CD4-positive, alpha-beta T cell treated with Interleukin-4 for 1 hour (primary cell): ENCODE measurements at places on chromosomes 4 and X.
A peak's percentile ranks its signal among the peaks of the same experiment; 100 is the strongest.

- no peak for DNase-seq
Measured at GRCh38 chrX:100654261-100654660, 10.3 kb downstream of the SRPX2 start.

GRCh38 chr4:147984065-147984777 lies 252.3 kb downstream of the ARHGAP10 start:
- DNase-seq, result no peak

DNA sequence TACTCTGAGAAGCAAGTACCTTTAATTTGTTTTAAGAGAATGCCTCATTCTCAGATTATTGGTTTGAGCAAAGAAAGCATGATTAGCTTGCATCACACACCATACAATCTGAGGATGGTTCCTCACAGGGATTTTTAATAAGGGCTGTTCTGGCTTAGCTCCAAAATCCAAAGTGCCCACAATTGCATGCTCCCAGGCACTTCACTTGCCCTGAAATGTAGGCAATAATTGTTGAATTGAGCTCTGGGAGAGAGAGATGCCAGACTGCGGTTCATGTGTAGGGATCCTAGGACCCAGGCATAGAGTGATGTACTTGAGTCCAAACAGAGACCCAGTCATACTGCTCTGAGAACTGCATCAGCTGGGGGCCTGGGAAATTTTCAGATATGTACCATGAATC lies 358.4 kb upstream of the CXorf51B start:
- no peak for DNase-seq

DNA sequence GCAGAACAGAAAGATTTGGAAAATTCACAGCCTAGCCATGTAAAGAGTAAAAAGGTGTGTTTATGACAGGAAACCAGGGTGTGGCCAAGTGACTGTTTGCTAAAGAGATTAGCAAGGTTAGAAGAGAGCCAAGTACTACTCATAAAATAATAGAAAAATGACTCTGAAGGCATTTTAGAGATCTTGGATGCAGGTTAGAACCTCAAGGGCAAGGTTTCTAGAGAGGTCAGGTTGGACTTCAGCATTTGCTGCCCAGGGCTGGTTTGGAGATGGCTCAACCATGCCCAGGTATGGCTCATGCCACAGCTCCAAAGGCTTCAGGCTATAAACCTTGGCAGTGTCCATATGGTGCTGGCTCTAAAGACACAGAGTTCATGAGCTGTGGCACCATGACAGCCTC lies 40.6 kb upstream of the ADGRA3 start:
- DNase-seq, result no peak

DNA sequence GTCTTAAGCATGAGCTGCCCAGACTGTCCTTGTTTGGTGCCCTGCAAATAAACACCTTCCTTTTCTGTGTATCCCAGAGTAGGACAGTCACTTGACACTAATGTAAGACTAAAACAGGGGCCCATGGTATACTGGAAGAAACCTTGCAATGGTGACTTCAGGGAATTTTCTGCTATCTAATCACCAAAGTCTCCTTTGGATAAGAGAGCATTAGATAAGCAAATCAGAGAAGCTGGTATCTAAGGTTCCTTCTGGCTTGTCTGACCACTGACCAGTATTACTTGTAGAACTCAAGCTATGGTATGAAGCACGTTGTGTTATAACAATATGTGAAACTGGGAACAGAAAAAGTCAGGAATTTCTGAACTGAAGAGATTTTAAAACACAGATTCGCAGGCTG lies 173.9 kb downstream of the COL25A1 start:
- DNase-seq, result no peak

- no peak for DNase-seq
Measured at GRCh38 chr4:38323141-38323641, 340.8 kb upstream of the KLF3 start.

- no peak for DNase-seq
Measured at GRCh38 chr4:128338634-128339355, 51.2 kb upstream of the PGRMC2 start.

DNA sequence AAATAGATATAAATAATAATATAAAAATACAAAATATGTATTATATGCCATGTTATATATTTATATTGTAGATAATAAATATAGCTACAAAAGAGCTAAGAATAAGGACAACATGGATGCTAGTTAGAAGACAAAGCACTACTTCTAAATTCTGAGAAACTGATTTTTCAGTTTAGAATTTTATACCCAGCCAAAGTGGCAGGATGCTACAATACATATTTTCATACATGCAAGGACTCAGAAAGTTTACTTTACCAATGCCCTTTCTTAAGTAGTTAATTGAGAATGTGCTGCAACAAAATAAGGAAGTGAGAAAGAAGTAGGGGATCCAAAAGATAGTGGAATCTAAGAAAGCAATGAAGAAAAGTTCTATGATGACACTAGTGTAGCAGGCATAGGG lies 64.5 kb downstream of the PDE5A start:
- no peak for DNase-seq

GRCh38 chrX:17606231-17606630 lies 131.1 kb upstream of the SCML1 start:
- DNase-seq, result no peak

GRCh38 chr4:98470831-98471230 lies 187.6 kb downstream of the TSPAN5 start:
- no peak for DNase-seq

DNA sequence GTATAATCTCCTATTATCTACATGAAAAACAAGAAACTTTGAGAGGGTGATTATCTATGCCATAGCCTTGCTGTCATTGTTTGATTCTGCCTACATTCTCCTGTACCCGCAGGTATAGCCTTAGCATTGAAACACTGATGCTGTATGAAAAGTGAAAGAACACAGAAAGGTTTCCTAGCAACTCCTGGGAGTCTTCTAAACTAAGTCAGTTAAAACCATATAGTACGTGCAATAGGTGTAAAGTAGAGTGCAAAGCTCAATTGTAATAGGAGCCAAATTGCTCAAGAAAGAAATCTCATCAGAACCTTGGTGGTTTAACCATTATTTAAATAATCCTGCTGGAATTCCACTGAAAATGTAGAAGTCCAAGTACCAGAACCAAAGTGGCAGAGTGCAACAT lies 489.7 kb downstream of the PCDH10 start:
- no peak for DNase-seq

DNA sequence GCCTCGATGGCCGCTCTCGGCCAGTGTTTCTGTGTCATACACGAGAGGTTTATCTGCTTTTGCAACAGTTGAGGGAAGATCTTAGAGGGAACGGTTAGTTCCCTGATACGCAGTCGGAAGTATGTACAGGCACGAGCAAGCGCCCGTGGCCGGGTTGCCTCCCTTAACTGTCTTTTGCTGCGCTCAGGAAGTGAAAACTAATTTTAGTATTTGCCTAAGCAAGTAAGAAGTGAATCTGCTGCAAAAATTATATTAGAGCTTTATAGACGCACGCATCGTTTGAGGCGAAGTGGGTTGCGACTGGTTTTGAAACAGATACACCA lies 695 bp downstream of the MTM1 start:
- DNase-seq, result peak; percentile 43

- DNase-seq, result no peak
Measured at GRCh38 chrX:25600776-25601175, 537.4 kb upstream of the MAGEB18 start.

DNA sequence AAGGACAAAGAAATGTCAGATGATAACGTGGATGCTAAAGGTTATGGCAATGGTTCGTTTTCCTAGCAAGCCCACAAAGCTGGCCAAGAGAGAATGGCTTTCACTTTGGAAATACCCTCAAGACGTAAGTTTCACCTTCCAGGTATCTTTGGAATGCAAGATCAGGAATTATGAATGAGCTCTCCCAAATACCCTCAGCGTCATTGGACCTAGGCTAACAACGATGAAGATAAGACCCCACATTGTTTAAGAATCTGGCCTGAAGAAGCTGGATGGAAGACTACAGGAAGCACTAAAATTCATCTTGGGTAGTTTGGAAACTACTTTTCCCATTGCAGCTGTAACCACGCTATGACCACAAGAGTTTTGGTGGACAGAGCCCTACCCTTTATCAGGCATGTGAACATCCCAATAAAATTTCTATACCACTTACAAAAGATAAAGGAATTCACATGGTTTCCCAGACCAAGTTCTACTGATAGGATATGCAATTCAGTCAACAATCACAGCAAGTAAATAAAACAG lies 111.9 kb downstream of the KDR start:
- DNase-seq, result no peak

GRCh38 chr4:93897559-93897958 lies 69.0 kb downstream of the ATOH1 start:
- no peak for DNase-seq

GRCh38 chrX:70293621-70294020 lies 3.7 kb downstream of the KIF4A start:
- DNase-seq, result no peak

GRCh38 chr4:176125063-176125462 lies 59.4 kb downstream of the WDR17 start:
- DNase-seq, result no peak

DNA sequence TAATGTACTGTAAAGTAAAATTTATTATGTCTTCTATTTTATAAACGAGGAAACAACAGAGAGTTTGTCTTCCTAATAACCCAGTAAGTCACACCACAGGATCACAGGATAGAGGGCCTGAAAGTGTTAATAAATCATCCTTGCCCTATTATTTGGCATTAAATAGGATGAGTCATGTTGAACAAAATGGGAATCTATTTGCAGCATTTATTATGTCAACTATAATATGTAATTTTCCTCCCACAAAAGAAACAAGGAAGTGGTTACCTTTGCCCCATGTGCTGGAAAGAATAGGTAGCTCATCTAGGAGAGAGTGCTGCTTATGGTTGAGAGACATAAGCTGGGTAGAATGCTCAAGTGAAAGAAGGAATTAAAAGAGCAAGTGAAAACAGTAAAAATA lies 237.6 kb upstream of the NDST3 start:
- no peak for DNase-seq

GRCh38 chr4:44651425-44651824 lies at the start of gene YIPF7:
YIPF7 (minus strand) TSS chr4:44651625; CDS start chr4:44650100, 1,525 bp downstream.
- DNase-seq, result no peak

DNA sequence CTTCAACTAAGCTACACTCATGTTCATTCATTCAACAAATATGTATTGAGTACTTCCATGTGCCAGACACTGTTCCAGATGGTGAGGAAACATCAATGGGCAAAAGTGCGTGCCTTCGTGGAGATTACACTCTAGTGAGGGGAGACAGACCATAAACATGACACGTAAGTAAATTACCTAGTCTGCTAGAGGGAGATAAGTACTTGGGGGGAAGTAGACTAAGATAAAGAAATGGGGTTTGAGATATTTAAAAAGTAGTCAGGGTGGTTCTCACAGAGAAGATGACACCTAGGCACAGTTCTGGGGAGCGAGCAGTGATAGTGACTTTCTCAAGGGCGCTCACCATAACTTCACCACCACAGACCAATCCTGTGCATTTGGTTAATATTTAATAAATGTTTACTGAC lies 11.7 kb downstream of the JCHAIN start:
- DNase-seq, result no peak

DNA sequence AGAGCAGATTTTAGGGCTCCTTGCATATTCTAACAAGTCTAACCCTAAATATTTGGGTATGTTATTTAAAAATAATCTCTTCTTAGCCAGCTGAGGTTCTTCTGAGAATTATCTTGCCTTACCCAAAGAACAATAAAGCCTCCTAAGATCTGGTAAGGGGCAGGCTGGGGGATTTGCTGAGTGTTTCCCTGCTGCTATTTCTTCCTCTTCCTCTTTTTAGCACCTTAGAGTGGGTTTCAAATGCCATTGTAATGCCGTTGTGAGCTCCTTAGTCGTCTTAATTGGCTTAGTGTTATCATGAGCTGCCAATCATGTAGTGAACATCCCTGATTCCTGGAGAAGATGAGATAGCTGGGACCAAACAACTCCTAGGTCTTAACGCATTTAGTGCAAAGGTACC lies 15.4 kb downstream of the STOX2 start:
- DNase-seq, result no peak

DNA sequence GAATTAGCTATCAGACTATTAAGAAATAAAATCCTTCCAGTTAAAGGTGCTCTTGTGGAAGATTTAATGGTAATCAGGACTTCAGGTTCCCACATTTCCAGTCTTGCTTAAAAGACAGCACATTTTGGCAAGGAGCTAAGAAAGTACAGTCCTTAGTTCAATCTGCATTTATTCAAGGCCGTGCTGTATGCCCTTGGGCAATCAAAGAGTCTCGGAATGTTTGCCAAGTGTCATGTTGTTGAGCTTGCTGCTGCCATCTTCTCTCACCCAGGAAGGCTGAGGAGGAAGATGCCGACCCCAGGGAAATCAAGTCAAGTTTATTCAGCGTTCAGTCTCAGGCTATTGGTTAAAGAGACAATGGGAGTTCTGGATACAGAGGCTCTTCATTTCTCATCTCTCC lies 388.1 kb upstream of the IGFBP7 start:
- no peak for DNase-seq

GRCh38 chrX:40282946-40283660 lies 185.3 kb upstream of the BCOR start:
- DNase-seq, result no peak

GRCh38 chr4:6749340-6750171 lies 33.0 kb upstream of the KIAA0232 start:
- no peak for DNase-seq
